ENCODE measurements at places on chromosomes 2 and 18. TPM values are rescaled to one million over a fixed set of nuclear protein-coding genes. Genes with fewer than 3 reads are reported as not detected.
A peak's percentile ranks its signal among the peaks of the same experiment; 100 is the strongest.

DNA sequence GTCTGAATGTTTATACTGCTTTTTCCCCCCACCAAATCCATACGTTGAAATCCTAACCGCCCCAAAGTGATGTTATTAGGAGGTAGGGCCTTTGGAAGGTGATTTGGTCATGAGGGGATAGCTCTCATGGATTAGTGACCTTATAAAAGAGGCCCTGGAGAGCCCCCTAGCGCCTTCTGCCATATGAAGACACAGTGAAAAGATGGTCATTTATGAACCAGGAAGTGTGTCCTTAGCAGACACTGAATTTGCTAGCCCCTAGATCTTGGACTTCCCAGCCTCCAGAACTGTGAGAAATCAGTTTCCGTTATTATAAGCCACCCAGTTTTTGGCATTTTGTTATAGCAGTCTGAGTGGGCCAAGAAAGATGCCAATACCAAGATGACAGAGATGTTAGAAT lies 7.2 kb upstream of the TSN start:
- no peak overlapping the region for H3K4me3 ChIP-seq
- no peaks in the 10 kb centered on the region for H3K4me1 ChIP-seq
- no peak overlapping the region for H3K27ac ChIP-seq

DNA sequence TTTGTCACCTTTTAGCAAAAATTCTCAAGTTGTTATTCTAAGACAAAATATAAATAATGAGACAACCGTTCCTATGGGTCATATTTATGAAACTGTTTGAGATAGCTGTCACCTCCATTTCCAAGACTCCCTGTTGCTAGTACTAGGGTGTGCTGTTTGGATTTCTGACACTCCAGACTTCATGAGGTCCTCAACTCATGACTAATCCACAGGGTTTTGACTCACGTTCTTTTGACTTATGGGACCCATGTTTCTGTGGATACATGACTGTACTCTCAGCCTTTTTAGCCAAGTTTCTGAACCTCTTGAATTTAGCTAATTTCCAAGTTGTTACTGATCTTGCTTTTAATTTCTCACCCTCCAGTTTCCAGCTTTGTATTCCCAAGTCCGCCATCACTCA lies 178.7 kb upstream of the FAM98A start:
- no peak overlapping the region for H3K27ac ChIP-seq
- no peaks in the 10 kb centered on the region for H3K4me1 ChIP-seq
- H3K4me3 ChIP-seq = no peak overlapping the region
- H3K36me3 ChIP-seq = no peaks in the 10 kb centered on the region
- no peak for DNase-seq

DNA sequence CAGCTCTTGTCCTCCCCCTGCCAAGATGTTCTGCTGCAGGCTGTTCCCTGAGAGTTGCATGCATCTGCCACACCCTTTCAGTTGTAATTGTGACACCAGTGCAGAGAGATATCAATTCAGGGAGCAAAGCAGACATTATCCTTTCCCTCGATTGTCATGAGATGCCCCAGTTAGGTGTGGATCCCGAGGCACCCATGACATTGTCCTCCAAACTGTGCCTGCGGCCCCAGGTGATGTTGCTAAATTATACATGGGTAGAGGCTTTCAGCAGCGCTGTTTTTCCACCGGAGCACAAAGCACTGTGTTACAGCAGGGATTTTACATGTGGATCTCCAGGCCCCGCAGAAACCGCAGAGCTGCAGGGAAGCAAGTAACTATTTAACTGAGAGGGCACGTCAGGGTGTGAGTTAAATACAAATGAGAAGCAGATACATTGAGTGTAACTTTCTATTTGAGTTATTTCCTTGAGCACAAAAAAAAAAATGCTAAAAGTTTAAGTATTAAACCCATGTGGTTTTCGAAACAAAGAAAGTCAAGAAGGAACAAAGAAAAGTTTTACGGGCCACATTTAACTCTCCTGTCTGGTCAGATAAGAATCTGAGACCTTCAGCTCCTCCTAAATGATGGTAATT lies 90.3 kb upstream of the BCL2L11 start:
- no peaks in the 10 kb centered on the region for H3K27me3 ChIP-seq
- H3K4me1 ChIP-seq = peaks cover 51% of the 10 kb centered on the region
- no peaks in the 10 kb centered on the region for H3K36me3 ChIP-seq
- DNase-seq = no peak

DNA sequence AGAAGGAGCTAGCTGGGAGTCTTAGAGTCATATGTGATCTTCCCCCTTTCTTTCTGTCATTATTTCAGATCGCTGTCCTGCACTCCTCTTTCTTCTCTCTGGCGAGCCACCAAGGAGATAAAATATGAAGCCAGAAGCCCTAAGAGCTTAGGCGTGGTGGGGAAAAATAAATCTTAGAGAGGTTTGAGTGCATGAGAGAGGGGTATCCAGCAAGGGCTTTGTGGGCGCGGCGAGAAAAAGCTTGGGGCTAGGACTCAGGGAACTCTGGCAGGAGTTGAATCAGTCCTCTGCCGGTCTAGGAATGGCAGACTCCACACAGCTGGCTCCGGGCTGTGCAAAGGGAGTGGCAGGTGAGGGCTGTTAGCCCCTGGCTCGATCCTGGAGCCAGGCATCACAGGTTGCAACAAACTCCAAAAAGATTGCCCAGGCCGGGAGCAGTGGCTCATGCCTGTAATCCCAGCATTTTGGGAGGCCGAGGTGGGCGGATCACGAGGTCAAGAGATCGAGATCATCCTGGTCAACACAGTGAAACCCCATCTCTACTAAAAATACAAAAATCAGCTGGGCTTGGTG lies 20.1 kb upstream of the IGFBP5 start:
- no peak overlapping the region for H3K4me3 ChIP-seq
- DNase-seq = no peak
- no peak overlapping the region for H3K27ac ChIP-seq
- H3K36me3 ChIP-seq = no peaks in the 10 kb centered on the region

- no peak for DNase-seq
- H3K36me3 ChIP-seq = no peaks in the 10 kb centered on the region
- no peak overlapping the region for H3K4me3 ChIP-seq
- H3K27me3 ChIP-seq = no peaks in the 10 kb centered on the region
- no peaks in the 10 kb centered on the region for H3K4me1 ChIP-seq
- H3K27ac ChIP-seq = no peak overlapping the region
Measured at GRCh38 chr2:27810455-27810854, 38.9 kb downstream of the MRPL33 start.

Gene TPO
- not detected for total RNA-seq

DNA sequence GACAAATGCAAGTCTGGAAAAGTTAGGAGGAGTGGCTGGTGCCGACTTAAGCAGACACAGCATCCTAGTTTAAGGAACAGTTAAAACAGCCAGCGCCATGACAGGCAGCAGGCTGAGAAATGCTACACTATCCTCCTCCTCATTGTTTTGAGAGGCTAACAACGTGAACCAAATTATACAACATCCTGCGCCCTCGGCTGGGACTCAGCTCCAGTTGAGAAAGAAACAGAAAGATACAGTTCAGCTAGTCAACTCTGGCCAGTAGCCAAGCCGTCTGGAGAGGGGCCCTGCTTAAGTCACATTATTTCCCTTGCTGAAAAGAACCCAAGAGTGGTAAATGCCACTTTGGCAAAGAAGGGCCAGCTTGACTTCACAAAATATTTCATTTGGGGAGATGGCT lies 90.2 kb downstream of the BCL11A start:
- H3K36me3 ChIP-seq = no peaks in the 10 kb centered on the region
- H3K27ac ChIP-seq = peak overlapping the region; percentile 48
- H3K27me3 ChIP-seq = no peaks in the 10 kb centered on the region
- H3K4me1 ChIP-seq = peaks cover 8% of the 10 kb centered on the region
- no peak overlapping the region for H3K4me3 ChIP-seq
- peak; percentile 61 for DNase-seq

Gene SNTG2
- total RNA-seq = not detected

Gene TET3
- 14.5 TPM for total RNA-seq

Gene RIF1
- 30.8 TPM for total RNA-seq

- DNase-seq = no peak
- H3K27ac ChIP-seq = no peak overlapping the region
- no peaks in the 10 kb centered on the region for H3K36me3 ChIP-seq
- H3K4me3 ChIP-seq = no peak overlapping the region
Measured at GRCh38 chr2:131588152-131588873, 60.6 kb downstream of the CCDC74A start.

Gene TNFRSF11A
- total RNA-seq = 11.0 TPM

Gene DLGAP1
- total RNA-seq = 3.1 TPM

DNA sequence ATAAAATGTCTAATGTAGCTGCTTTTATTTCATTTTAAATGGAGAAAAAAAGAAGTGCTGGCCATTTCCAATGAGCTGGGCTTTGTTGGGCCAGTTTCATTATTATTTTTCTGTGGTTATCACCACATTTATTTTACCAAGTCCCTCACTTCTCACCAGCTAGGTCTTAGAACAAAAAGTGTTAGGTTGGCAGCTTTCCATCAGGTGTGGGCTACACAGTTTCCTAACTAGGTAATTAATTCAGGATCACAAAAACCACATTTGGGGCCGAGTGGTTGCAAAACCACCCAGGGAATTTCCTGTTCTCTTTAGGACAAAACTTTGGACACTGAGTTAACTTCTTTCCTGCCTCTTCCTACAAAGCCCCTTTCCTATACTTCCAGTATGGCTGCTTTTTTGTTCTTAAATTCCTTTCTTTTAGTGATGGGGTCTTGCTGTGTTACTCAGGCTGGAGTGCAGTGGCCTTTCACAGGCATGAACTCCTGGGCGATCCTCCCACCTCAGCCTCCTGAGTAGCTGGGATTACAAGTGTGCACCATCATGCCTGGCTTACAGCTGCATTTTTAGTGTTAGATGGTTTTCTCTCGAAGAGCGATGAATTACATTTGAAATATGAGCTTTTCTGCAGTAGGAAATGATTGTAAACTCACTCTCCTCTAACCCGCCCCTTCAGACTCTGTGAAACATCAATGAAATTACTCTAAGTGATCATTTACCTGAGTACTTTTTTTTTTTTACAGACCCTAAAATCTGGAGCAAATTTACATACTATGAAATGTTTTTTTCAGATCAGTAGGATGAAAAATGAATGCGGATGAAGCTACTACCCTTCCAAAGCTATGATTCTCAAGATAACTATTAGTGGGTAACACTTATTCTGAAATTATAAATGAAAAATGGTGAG lies 2.6 kb upstream of the ZFP36L2 start:
- H3K4me3 ChIP-seq = no peak overlapping the region
- H3K4me1 ChIP-seq = peaks cover 18% of the 10 kb centered on the region
- H3K36me3 ChIP-seq = no peaks in the 10 kb centered on the region
- H3K27me3 ChIP-seq = no peaks in the 10 kb centered on the region

DNA sequence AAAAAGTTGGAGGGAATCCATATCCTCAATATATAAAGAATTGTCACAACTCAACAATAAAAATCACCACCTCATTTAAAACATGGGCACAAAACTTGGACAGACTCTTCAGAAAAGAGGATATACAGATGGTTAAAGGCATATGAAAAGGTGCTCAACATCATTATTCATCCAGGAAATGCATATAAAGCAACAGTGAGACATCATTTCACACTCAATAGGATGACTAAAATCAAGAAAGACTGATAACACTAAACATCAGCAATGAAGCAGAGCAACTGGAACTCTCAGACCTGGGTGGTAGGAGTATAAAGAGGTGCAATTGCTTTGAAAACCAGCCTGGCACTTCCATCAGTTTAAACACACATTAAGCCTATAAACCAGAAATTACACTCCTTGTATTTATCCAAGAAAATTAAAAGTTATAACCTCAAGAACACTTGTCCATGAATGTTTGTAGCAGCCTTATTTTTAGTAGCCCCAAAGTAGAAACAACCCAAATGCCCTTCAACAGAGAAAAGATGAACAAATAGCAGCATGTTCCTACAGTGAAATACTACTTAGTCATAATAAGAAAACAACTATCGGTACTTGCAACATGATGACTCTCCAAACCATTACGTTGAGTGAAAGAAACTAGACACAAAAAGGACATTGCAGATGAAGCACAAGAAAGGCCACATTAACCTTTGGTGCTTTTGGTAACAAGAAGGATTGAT lies 79.1 kb upstream of the TANC1 start:
- H3K36me3 ChIP-seq = no peaks in the 10 kb centered on the region
- DNase-seq = no peak
- no peak overlapping the region for H3K27ac ChIP-seq
- peaks cover 5% of the 10 kb centered on the region for H3K4me1 ChIP-seq
- H3K27me3 ChIP-seq = no peaks in the 10 kb centered on the region
- no peak overlapping the region for H3K4me3 ChIP-seq

Gene ACTG2
- total RNA-seq = 20.3 TPM

- DNase-seq = peak; percentile 71
- H3K4me1 ChIP-seq = peaks cover 6% of the 10 kb centered on the region
- H3K27ac ChIP-seq = peak overlapping the region; percentile 98
Measured at GRCh38 chr2:24359129-24360049, 947 bp downstream of the ITSN2 start.

- H3K4me3 ChIP-seq = no peak overlapping the region
- H3K36me3 ChIP-seq = no peaks in the 10 kb centered on the region
- no peaks in the 10 kb centered on the region for H3K27me3 ChIP-seq
- H3K27ac ChIP-seq = no peak overlapping the region
- no peak for DNase-seq
Measured at GRCh38 chr2:235270956-235271355, 222.9 kb upstream of the AGAP1 start.
